Neural progenitor cell (in vitro differentiated cells): ENCODE measurements at places on chromosomes 6 and 20.

GRCh38 chr20:20211274-20211987 is 156.5 kb upstream of the INSM1 start:
- DNase-seq: no peak

DNA sequence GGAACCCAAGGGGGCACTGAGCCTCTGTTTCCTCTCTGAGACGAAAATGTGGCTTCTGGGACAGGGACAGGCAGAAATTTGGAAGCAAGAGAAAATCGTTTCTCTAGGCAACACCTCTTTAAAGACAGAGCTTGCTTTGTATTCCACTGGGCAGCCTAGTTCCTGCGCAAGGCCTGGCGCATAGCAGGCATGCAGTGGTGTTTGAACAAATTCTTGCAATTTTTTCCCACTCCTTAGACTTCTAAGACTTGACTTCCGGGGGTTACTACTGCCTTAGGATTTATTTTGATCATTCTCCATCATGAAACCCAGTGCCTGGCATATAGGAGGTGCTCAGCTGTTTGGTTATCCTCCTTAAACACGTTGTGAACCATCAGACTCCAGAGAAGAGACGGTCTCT is 249.0 kb upstream of the KCNG1 start:
- DNase-seq: no peak

GRCh38 chr20:3759316-3759823 is 8.2 kb downstream of the ADISSP start:
- DNase-seq: no peak

GRCh38 chr20:58613061-58613854 is 37.8 kb upstream of the STX16 start:
- DNase-seq: no peak

GRCh38 chr6:155079985-155080452 is 84.9 kb downstream of the TIAM2 start:
- DNase-seq: no peak

GRCh38 chr6:63858691-63859090 is 223.1 kb downstream of the PHF3 start:
- DNase-seq: no peak

DNA sequence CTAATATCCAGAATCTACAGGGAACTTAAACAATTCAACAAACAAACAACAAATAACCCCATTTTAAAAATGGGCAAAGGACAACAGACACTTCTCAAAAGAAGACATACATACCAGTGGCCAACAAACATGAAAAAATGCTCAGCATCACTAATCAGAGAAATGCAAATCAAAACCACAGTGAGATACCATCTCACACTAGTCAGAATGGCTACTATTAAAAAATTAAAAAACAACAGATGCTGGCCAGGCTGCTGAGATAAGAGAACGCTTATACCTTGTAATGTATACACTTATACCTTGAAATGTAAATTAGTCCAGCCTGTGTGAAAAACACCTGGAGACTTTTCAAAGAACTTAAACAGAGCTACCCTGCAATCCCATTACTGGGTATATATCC is 166.8 kb downstream of the IBTK start:
- no peak for DNase-seq

DNA sequence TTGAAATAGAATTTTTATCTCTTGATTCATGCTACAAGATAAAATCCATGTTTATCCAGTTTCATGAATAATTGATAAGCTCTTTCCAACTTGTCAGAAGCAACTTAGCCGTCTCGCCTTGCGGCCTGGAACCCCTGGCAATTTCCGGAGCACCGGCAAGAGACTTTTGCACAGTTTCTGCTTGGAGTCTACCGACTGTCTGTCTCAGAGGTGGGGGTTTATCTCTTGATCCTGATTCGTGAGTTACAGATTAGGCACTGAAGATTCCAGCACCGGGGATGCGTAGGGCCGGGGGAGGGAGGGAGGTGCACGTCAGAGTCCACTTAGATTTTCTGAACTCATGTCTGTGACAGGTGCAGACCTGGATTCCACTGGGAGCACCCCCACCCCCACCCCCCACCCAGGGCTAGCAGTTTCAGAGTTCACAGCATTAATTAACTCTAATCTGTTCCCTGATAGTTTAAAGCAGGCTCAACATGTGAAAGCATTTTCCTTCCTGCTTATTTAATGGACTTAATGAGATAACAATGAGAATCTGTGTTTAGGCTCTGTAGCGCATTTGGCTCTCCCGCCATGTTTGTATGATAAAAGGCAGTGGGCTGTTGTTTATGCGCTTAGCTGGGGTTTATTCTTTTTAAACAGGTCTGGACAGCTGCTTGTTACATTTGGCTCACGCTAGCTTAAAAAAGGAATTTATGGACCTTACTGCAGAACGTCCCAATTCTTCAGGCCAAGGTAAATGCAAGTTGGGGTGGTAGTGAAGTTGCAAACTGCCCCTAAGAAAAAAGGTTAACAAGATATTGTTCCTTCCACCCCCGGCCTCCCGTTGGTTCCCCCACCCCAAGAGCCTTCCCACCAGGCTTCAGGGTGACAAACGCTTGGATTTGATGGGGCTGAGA is 8.1 kb upstream of the APCDD1L start:
- DNase-seq: peak; percentile 56

DNA sequence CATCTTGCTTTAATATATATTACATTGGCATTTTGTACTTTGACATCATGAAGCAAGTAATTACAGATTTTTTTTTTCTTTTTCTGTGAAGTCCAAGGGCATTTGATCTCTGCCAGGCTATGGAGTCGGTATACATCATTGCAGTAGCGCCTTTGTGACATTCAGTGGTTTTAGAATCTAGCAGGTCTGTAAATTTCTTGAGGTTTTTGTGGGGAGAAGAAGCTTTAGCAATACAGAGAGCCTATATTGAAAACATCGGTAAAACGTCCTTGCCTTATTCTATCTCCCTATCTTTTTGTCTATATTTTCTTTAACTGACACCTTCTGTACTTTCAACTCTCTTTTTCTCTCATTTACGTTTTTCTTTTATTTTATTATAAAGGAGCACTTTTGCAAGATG is 47.2 kb downstream of the DUSP22 start:
- DNase-seq: no peak

DNA sequence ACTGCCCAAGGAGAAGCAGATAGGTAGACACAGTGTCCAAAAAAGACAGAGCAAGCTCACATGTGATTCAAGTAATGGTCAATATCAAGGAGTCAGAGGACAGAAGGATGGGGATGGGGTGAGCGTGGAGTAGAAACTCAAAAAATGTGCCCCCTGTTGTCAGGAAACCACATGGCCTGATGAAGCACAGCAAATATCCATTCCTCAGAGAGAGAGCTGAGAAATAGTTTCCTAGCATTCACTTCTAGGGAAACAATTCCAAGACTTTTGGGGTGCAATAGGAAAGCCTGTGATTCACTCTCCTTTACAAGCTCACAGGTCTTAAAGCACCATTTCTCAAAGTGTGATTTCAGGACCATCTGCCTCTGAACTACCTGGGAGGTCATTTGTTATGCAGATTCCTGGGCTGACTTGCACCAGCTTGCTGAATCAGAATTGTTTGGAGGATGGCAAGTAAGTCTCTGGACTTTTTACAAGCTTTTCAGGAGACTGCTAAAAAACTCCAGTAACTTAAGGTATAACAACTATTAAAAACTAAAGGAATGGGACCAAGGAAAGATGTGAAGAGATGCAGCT is 432.8 kb downstream of the HDGFL1 start:
- no peak for DNase-seq

DNA sequence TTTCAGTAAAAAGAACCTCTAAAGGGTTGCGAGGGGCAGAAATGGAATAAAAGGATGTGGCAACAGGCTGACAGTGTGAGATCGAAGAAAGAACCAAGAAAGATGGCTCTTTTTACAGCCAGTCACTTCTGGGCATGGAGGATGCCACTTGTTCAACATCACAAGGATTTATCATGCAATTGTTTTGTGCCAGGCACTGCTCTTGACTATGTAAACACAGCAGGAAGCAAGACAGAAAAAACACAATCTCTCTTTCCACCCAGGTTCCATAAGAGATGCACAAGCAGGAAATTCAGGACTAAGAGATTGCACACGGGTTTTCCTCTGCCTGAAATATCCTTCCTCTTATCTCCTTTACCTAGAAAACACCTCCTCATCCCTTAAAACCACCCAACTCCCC is 38.0 kb downstream of the FOXA2 start:
- DNase-seq: no peak

DNA sequence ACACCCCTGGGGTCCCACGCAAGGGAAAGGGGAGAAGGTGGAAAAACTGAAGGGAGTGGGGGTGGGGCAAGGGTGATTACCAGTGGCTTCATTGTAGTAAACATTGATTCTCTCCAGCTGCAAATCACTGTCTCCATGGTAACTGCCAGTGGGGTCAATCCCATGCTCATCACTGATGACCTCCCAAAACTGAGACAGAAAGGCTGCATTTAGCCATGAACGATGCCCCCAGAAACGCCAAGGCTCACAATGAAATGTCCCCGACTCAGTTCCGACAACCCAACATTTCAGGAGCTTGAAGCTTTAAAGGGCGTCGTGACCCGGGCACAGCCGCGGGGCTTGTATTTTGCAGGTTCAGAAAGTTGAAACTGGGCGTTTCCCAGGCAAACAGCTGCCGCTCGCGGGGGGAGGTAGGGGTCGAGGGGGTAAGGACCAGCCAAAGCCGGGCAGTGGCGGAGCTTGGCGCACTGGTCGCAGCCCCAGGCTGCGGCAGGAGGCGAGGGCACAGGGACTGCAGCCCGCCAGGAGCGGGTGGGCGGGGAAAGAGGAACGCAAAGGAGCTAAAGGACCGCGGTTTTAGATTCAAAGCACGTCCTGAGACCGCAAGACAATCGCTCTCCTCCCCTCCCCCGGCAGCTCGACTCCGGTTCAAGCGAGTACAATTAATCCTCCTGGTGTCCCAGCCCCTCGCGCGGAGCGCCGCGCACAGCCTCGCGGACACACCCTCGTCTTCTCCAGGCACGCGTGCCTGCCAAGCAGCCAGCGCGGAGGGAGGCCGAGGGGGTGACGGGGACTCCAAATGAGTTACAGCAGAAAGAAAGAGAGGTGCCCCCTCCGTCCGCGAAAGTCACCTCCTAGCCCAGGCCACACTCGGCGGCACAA is 731 bp downstream of the TUBB2B start:
- DNase-seq: peak; percentile 91

DNA sequence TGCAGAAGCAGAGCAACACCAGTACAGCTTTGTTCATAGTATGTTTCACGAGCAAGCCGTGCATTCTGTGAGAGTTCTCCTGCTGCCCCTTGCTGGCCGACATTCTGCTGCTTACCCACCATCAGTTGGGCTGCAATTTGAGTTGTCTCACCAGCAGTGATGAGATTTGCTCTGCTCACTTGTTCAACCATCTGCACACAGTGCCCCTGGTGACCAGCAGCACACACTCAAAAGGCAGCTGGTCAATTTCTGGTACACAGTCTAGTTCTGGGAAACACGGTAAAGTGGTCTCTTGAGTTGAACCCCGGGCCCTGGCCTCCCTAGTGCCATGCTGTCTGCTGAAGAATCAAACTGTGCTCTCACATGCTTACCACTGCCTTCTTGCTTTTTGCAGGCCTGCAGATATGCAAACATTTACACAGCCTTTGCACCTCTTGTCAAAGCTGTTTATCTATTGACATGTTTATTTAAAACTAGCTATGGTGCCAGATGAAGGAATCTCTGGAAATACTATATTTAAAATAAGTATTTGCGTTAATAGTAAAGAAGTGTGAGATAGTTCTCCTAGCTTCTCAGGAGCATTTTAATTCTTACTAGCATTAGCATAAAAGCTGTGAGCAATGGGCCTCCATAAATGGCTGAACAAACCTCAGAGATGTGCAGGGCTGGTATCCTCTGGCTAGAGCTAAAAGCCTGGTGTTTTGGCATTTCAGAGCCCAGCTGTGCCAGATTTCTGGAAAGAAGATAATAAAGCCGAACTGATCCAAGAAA is 234.3 kb downstream of the ARHGAP18 start:
- DNase-seq: peak; percentile 22

DNA sequence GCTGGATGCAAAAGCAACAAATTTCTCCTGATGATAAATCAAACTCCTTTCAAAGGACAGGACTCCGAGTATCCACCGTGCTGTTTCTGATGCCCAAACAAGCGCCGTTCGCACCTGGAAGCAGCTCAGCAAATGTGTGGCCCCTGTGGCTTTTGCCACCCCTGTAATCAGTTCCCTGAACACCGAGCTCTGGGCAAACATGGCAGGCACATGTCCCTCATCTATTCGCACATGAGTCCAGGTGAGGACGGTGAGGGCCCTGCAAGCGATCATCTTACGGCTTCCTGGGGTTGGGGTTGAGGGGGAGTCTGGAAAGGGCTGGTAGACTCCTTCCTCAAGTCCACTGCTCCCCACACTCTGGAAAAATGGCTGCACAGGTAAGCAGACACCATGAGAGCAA is 23.7 kb downstream of the RNASET2 start:
- no peak for DNase-seq

DNA sequence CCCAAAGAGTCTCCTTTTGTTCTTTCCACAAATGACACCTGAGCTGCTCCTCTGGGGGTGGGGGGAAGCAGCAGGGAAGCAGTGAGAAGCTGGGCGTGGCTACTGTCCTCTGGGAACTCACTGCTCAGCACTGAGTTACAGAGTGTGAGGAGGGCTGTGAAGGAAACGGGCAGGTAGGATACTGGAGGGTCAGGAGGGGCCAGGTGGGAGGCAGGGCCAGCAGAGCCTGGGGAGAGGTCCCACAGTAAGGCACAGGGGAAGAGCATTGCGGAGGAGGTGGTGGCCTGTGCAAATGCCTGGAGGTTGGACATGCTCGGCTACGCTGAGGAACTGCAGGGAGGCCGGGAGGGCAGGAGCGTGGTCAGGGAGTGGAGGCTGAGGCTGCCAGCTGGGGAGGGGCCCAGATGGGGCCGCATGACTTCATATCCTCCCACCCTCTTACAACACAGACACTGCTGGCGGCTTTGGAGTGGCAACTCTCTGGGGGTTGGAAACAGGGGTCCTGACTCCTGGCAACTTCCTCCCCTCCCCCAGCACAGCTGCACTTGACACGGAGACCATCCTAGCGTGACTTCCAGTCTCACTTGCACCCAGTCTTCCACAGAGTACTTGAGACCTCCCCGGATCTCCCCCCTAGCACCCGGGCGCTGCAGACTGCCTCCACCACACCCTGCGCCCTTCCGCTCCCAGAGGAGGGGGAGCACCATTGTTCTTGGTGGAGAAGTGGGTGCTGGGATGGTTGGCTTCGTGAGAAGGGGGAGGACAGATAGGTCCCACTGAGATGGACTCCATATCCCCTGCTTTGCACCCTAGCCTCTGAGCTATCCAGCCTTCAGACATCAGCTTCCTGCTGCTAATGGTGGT is 34.2 kb downstream of the RBM38 start:
- peak; percentile 28 for DNase-seq

DNA sequence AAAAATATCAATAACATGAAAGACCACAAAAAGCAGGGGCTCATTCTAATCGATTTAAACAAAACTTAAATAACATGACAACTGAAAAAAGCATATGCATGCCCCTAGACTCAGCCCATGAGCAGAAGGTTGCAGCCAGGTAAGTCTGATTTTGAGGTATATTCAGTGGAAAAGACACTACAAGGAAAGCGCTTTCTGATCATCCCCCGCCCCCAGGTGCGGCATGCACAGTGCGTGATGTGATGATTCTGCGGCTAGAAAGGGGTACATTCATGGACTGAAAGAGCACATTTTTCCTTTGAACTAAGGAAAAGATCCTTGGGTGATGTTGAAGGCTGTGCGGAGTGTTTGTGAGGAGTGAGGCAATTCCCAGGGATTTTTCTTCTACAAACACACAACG is 16.9 kb upstream of the FOXC1 start:
- no peak for DNase-seq
